ENCODE measurements at places on chromosomes 2 and 18.

GRCh38 chr2:52594026-52594425 lies 1173.6 kb upstream of the CHAC2 start:
- no peak for DNase-seq

- DNase-seq: no peak
Observed at GRCh38 chr2:65393743-65394422, 38.5 kb downstream of the SPRED2 start.

DNA sequence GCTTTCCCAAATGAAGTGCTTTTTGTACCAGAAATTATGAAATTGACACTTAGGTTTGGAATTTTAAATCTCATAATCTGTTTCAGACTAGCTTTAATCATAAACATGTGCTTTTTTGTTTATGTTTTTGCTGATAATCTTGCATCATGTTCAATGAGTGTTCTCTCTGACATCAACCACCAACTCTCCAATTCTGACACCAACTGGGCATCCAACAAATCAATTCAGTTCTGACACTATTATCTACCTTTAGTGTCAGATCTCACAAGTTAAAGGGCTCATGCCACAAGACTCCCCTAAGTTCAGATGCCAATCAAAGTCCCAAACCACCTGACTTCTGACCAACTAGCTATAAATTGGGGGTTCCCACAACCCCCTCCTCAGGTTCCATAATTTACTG lies 19.6 kb downstream of the PELI1 start:
- DNase-seq: no peak

DNA sequence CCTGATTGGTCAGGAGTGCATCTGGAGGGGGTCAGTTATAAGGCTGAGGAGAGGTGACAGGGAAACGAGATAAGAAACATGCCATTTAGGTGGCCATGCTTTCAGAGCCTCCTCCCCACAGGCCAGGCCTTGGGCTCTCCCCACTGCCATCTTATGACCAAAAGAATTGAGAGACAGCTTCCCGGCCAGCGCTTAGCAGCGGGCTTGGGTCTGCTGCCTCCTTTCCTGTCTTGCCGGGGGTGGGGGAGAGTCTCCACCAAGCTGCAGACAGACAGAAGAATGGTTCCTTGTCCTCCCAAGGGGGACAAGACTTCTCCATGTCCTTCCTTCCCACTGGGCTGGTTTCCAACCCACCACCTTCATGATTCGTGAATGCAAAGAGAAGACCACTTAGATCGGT lies 171.3 kb downstream of the SMAD7 start:
- no peak for DNase-seq

GRCh38 chr2:27208486-27209050 lies 3.3 kb upstream of the ATRAID start:
- DNase-seq: no peak

- DNase-seq: no peak
Observed at GRCh38 chr2:66525606-66526005, 90.7 kb downstream of the MEIS1 start.

DNA sequence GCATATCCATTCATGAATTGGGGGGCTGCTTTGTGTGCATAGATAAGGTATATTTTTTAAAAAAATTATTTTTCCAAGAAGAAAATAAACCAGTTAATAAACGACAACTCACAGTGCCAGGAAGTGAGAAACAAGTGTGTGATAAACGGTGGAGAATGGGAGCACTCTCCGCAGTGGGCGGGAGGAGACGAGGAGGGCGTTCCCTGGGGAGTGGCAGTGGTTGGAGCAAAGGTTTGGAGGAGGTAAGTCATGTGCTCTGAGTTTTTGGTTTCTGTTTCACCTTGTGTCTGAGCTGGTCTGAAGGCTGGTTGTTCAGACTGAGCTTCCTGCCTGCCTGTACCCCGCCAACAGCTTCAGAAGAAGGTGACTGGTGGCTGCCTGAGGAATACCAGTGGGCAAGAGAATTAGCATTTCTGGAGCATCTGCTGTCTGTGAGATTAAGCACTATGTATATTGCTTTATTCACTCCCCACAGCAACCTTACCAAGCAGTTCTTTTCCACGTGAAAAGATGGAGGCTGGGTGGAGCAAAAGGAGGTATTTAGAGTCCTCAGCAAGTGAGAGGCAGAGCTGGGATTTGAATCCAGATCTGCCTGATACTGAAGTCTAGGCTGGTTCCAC lies 27.0 kb upstream of the CASP8 start:
- peak; percentile 97 for DNase-seq

DNA sequence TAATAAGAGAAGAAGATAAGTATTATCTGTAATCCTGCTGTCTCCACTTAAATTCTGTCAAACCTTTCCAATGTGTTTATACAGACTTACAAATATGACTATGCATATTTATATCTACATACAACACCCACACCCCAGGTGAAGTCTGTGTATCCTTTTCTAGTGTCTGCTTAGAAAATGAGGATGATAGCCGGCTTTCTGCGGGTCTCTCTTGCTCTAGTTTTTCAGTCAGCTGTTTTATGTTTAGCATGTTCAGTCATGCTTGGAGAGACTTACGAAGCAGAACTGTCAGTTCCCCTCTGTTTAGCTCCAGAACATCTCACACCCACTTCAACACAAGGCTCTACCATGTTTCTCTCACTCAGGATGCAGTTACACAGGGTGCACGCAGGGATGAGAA lies 137.3 kb upstream of the NFATC1 start:
- DNase-seq: no peak

DNA sequence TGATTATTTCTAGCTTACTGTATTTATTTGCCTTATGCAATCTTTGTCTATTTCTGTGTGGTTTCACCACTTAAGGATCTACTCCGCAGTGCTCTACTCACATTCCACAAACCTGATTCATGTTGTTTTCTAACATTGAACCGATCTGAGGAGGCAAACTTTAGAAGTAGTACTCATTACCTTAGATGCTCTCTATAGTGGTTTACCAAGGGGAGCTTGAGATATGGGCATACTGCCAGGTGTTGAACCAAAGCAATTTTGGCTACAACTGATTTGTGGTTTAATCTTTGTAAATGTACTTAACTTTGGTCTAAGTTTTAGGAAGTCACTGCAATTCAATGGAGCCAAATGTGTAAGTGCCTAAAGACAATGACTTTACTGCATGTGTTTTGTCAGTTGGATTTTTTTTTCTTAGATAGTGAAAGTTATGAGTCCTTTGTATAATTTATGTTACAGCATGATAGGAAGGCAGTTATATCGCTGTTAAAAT lies 50.1 kb downstream of the MAP2 start:
- DNase-seq: no peak

DNA sequence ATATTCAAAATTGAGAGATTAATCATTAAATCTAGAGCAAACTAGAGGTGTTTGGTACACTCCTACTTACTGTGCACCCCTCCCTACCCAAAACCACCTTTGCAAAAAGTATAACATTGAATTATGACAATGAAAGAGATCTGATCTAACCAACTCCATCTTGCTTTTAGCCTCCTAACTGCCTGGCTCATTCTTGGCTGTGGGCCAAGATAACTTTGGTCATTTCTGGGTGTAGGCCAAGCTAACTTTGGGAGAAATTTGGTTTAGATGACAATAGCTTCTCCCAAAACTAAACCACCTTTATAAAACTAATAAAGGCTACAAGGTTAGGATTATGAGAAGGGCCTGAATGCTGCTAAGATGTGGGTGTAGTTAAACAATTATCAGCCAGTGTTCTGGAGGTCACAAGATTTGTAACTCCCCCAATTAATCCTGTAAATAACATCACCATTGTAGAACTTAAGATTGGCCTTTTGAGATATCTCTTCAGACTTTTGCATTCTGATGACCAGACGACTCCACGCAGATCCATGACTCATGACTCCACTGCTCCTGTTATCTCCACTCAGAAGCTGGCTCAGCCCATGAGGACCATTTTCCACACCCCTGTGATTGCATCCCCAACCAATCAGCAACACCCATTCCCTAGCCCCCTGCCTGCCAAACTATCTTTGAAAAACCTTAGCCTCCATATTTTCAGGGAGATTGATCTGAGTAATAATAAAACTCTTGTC lies 160.2 kb downstream of the FBXO15 start:
- DNase-seq: no peak

DNA sequence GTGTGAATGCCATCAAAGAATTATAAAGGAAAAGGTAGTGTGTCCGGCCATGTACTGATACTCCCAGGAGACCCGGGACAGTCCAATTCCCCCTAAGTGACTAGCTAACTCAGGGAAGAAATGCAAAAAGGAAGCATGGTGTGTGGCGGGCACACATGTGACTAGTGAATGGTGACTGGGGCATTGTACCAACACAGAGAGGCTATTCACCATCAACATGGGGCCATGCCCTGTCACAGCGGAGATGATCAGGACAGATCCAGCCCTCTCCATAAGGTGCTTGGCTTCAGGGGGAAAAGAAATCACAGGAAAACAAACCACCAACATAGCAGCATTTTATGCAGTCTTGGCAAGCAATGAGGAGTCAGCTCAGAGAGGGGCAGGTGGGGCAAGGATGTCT lies 34.3 kb downstream of the FAM168B start:
- DNase-seq: no peak

- DNase-seq: no peak
Observed at GRCh38 chr2:161427664-161428587, 11.8 kb downstream of the TBR1 start.

DNA sequence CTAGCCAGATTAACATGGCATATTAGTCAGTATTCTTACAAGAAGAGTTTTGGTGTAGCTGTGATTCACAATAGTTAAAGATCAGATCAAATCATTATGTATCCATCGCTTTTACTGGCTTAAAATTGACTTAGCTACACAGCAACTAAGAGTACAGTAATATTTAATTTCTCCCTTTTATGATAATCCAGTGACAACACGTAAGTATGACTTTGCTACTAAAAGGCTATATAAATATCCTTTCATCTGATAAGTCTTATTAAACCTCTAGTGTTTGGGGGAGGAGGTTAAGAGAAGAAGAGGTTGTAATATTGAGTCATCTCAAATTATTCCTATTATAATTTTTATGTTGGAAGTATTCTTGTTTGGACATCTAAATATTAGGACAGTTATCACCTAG lies 51.0 kb downstream of the KCNG3 start:
- no peak for DNase-seq

GRCh38 chr2:64731263-64731643 lies 77.5 kb upstream of the SERTAD2 start:
- no peak for DNase-seq

DNA sequence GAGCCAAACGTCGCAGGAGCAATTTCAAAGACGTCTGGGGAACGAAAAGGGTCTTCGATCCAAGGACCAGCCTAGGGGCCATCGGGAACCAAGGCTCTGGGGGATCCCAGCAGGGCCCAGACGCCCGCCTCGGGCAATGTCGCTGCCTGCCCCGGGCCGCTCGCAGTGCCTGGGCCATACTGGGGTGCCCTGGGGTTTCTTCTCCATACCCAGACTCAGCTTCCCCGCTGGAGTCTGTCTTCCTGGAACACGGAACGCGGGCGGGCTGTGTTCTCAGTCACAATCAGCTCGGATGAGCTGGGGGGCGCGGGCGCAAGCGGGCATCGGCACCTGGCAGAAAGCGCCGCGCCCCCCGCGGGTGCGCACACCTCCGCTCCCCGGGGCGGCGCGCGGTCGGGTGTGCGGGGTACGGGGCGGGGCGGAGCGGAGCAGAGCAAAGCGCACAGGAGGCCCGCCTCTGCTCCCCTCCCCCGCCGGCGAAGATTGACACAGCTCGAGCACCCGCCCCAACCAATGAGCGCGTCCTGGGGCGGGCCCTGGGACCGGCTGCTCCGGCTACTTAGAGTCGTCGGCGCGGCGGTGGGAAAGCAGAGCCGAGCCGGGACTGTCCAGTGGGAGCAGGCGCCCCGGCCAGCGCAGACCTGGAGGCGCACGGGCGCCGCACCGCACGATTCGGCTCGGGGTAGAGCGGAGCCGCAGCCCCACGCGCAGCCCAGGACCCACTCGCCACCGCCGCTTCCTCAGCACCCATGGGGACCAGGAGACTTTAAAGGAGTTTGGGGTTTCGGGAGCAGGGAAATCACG lies at the start of gene LRATD1:
Gene LRATD1, plus strand, starts transcription at position 585 of the 804 bp plus-strand sequence. CDS start 1,263 bp downstream, outside the sequence.
- peak; percentile 13 for DNase-seq

GRCh38 chr2:151767536-151767935 lies 33.3 kb upstream of the NEB start:
- DNase-seq: peak; percentile 15

- peak; percentile 7 for DNase-seq
Observed at GRCh38 chr2:217434180-217434975, 568.4 kb downstream of the TNS1 start.

DNA sequence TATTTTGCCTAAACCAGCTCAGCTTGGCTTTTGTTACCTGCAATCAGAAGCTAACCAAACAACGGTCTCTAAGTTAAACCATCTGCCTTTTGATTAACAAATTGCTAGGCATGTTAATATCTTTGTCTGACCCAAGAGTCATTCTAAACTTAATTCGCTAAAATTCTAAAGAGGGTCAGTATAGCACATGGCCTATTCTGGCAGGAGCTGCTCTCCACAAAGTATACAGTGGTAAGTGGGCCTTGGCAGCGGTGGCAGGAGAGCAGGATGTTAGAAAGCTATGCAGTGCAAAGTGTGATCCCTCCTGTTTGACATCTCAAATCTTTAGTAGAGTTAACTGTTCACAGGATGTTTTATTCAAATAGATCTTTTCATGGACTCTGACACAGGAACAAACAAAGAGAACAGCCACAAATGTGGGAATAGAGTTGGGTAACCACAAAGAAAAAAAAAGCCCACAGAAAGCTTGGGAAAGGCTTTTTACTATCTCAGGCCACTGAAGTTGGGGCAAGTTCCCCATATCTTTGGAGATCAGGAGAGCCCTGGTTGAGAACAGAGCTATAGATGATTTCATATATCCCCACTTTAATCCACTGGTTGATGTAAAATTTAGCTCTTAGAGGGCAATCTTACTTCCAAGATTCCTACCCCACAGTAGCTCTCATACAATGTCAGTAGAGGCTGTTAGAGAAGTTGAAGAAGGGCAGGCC lies 10.6 kb downstream of the CFAP210 start:
- peak; percentile 78 for DNase-seq

- DNase-seq: no peak
Observed at GRCh38 chr2:157971702-157972101, 95.6 kb upstream of the ACVR1 start.

DNA sequence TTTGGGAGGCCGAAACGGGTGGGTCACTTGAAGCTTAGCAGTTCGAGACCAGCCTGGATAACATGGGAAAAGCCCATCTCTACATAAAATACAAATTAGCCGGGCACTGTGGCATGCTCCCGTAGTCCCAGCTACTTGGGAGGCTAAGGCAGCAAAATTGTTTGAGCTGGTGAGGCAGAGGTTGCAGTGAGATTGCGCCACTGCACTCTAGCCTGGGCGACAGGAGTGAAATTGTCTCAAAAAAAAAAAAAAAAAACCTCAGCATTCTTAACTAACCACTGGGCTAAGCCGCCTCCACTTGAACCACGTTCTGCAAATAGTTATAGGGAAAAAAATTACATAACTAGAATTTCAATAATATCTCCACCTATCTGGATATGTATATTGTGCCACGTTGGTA lies 2.3 kb downstream of the FOXI3 start:
- no peak for DNase-seq

- DNase-seq: no peak
Observed at GRCh38 chr18:52009958-52010357, 330.0 kb upstream of the DCC start.

- no peak for DNase-seq
Observed at GRCh38 chr18:3985664-3986063, 469.4 kb downstream of the DLGAP1 start.
